ENCODE measurements at places on chromosomes 4 and X. TPM values are rescaled to one million over a fixed set of nuclear protein-coding genes. Genes with fewer than 3 reads are reported as not detected.
A peak's percentile ranks its signal among the peaks of the same experiment; 100 is the strongest.

GRCh38 chr4:167614866-167615265, 380.6 kb upstream of the SPOCK3 start:
- DNase-seq = no peak
- H3K27me3 ChIP-seq = no peaks in the 10 kb centered on the region
- H3K36me3 ChIP-seq = no peaks in the 10 kb centered on the region
- no peaks in the 10 kb centered on the region for H3K4me1 ChIP-seq
- H3K4me3 ChIP-seq = no peak overlapping the region
- H3K27ac ChIP-seq = no peak overlapping the region

DNA sequence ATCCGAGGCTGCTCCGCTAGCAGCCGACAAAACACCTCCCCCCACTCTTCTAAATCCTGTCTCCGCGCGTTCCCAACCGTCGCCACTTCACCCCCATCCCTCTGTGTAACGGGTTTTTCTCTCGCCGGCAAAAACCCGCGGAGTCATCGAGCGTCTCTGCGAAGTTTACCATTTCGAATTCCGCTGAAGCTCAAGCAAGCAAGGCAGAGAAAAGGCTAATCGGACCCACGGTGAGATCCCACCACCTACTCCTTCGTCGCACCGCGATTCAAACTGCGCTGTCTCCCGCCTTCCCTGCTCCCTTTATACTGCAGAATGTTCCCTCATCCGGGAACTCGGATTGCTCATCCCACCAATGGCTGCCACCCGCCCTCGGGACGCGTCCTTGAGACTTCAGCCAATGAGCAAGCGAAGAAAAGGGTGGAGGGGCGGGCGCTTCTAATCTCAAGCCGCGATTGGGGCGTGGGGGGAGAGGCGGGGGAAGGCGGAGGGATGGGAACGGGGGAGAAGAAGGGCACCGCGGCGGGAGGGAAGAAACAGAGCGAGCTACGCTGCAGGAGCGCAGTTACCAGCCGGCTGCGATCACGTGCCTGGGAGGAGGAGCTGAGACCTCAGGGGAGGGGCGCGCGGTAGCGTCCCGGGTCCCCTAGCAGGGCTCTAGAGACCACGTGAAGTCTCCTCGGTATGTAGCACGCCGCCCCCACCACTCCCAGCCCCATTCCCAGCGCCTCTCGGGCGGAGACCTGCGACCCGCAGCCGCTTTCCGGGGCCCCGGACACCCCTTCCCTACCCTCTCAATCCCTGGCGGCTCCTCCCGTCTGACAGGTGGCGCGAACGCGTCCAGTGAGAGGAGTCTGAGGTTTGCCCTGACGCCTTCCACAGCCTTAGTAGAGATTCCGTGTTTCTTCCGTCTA, at the start of gene H2AZ1:
Gene H2AZ1 (minus strand): TSS at position 277 of the 914 bp plus-strand sequence. CDS start 105 bp downstream, at position 172.
- peak within 1 kb of the TSS; percentile 99 for H3K4me3 ChIP-seq
- H3K4me1 ChIP-seq = peaks cover 15% of the 10 kb centered on the region
- peaks cover 9% of the 10 kb centered on the region for H3K36me3 ChIP-seq

DNA sequence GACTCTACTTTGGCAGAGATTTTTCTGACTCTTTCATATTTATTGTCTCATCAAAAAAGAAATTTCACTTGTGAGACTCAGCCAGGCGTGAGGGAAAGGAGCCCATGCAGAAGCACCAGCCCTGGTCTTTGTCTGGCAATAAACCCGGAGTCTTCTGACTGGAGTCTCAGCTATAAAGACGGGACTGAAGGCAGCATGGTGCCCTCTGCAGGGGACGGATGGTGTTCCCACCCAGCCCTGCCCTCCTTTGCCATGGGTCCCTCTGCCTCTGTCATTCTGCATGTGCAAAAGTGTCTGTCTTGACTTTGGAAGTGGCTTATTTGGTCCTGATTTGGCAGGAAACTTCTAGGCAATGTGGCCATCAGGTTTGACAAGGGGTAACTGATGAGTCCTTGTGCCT, 14.2 kb downstream of the ZNF185 start:
- H3K4me1 ChIP-seq = no peaks in the 10 kb centered on the region
- H3K27ac ChIP-seq = no peak overlapping the region
- H3K36me3 ChIP-seq = no peaks in the 10 kb centered on the region
- no peak overlapping the region for H3K4me3 ChIP-seq
- DNase-seq = no peak

DNA sequence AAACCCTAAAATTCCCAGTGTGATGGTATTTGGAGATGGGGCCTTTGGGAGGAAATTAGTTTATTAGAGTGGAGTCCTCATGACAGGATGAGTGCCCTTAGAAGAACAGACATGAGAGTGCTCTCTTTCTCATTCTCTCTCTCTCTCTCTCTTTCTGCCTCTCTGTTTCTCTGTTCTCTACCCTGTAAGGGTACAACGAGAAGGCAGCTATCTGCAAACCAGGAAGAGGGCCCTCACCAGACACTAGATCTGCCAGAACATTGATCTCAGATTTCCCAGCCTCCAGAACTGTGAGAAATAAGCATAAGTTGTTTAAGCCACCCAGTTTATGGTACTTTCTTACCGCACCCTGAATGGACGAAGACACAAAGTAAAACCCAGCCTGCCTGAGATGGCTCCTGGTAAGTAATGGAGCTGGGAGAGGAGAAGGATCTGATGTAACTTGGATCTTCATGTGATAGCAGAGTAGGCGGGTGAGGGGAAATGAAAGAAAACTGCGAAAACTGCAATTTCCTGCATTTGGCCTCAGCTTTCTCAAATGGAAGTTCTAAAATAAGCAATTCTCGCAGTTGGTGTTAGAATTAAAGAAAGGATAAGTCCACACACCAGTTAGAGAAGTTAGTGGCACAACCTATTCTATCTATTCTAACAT, 8.7 kb upstream of the CDS1 start:
- no peaks in the 10 kb centered on the region for H3K27me3 ChIP-seq
- H3K4me1 ChIP-seq = no peaks in the 10 kb centered on the region
- H3K4me3 ChIP-seq = no peak overlapping the region
- no peak for DNase-seq
- H3K36me3 ChIP-seq = no peaks in the 10 kb centered on the region

- no peak overlapping the region for H3K4me3 ChIP-seq
- peaks cover 6% of the 10 kb centered on the region for H3K36me3 ChIP-seq
- H3K4me1 ChIP-seq = no peaks in the 10 kb centered on the region
- H3K27ac ChIP-seq = no peak overlapping the region
Observed at GRCh38 chr4:37837446-37837845, 11.0 kb downstream of the PGM2 start.

DNA sequence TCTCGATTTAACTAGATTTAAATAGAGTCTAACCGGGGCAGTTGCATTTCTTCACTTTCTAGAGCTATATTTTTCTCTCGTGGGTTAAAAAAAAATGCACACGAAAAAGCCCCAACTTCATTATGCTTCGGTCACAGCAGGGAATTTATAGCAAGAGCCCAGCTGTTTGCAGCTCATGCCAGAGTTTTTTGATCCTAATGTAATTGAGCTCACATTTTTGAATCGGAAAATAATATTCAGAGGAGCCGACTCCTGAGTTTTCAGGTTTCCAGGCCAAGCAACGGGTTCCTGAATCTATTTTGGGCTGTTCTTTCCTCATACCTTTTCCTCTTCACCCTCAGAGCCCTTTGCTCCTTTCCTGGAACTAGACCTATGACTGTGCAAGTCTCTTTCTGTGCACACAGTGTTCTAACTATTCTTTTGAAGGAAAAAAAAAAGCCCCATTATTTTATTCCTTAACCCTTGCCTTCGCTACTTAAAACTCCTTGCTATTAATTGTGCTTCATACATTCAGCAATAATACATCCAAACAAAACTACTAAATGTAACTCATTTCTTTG, 27.5 kb upstream of the ESX1 start:
- no peaks in the 10 kb centered on the region for H3K36me3 ChIP-seq
- no peaks in the 10 kb centered on the region for H3K4me1 ChIP-seq

GRCh38 chr4:47251348-47252135, 212.0 kb downstream of the COMMD8 start:
- no peaks in the 10 kb centered on the region for H3K36me3 ChIP-seq
- H3K4me1 ChIP-seq = no peaks in the 10 kb centered on the region
- no peak overlapping the region for H3K27ac ChIP-seq
- H3K4me3 ChIP-seq = no peak overlapping the region
- H3K27me3 ChIP-seq = no peaks in the 10 kb centered on the region

- no peaks in the 10 kb centered on the region for H3K4me1 ChIP-seq
- H3K36me3 ChIP-seq = no peaks in the 10 kb centered on the region
- no peaks in the 10 kb centered on the region for H3K27me3 ChIP-seq
- no peak for DNase-seq
- no peak overlapping the region for H3K4me3 ChIP-seq
Observed at GRCh38 chr4:18733961-18734360, 712.4 kb upstream of the LCORL start.

DNA sequence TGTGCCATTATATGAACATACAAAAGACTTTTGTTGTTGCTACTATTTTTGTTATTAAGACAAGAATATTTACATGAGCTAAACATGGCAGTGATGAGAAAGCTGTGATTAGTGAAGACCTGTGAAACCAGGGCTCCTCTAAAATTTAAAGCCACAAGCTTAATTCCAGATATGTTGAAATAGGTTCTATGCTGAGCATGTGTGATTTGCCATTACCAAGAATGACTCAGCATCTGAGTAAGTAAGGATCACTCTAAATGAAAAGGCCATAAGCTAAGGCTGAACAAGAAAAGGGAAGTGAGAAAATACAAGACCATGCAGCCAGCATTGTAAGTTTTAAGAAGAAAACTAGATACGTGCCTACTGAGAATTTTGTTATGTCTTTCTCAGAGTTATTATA, 75.9 kb upstream of the CAMK2D start:
- DNase-seq = peak; percentile 94
- H3K4me3 ChIP-seq = peak overlapping the region; percentile 21
- H3K27ac ChIP-seq = peak overlapping the region; percentile 78
- no peaks in the 10 kb centered on the region for H3K27me3 ChIP-seq
- no peaks in the 10 kb centered on the region for H3K36me3 ChIP-seq

- DNase-seq = peak; percentile 43
- H3K27me3 ChIP-seq = no peaks in the 10 kb centered on the region
- H3K27ac ChIP-seq = peak overlapping the region; percentile 100
Observed at GRCh38 chr4:82899374-82900065, 1.0 kb upstream of the THAP9 start.

DNA sequence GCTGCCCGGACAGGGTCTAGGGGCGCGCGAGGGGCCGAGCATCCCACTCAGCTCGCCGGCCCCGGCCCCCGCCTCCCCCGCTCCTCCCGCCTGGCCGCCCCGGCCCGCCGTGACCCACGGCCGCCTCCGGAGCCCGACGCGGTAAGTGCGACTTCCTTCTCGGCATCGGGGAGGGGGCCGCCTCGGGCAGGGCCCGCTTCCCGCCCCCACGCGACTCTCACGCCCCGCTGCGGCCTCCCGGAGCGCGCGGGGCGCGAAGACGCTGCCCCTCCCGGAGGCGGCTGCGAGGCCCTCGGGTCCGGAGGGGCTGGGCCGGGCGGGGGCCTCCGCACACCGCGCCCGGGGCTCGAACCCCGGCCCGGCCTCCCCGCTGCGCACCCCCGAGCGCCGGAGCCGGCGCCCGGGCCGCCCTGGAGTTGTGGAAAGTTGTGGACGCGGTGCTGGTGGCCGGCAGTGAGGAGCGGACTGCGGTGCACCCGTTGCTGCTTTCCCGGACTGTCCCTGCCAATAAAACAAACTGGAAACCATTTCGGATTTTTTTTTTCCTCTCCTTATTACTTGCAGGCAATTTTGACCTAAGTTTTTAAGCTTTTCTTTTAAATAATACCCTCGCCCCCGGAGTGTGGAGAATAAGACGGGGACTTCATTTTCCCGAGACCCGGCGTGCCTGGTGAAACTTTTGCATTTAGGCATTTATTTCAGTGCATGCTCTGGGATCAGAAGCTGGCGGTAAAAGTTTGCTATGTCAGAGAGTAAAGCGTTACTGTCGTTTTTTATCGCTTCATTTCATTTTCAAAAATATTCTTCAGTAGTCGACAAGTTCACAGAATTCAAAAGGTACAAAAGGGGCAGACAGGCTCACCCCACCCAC, 13.0 kb upstream of the TMEM156 start:
- H3K36me3 ChIP-seq = no peaks in the 10 kb centered on the region
- peak; percentile 70 for DNase-seq
- no peaks in the 10 kb centered on the region for H3K27me3 ChIP-seq
- peaks cover 22% of the 10 kb centered on the region for H3K4me1 ChIP-seq
- peak overlapping the region; percentile 92 for H3K4me3 ChIP-seq

DNA sequence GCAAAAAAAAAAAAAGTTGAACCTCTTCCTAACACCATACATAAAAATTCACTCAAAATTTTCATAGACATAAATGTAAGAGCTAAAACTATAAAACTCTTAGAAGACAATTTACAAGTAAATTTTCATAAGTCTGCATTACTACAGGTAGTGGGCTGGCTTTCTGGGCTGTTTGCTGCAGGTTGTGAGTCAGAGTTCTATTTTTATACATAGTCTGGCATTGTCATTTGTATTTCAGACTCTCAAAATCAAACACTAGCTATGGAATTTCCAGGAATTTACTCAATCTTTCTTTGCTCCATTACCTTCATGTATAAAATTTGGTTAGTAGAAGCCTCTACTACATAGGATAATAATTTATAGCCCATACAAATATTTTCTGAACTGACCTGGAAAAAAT, 227.2 kb downstream of the COX18 start:
- no peak overlapping the region for H3K4me3 ChIP-seq
- 0 out of 2 replicates have a peak, but pooled peaks cover 9% of the 10 kb centered on the region for H3K4me1 ChIP-seq
- peak; percentile 18 for DNase-seq
- H3K36me3 ChIP-seq = no peaks in the 10 kb centered on the region
- no peaks in the 10 kb centered on the region for H3K27me3 ChIP-seq
- no peak overlapping the region for H3K27ac ChIP-seq

DNA sequence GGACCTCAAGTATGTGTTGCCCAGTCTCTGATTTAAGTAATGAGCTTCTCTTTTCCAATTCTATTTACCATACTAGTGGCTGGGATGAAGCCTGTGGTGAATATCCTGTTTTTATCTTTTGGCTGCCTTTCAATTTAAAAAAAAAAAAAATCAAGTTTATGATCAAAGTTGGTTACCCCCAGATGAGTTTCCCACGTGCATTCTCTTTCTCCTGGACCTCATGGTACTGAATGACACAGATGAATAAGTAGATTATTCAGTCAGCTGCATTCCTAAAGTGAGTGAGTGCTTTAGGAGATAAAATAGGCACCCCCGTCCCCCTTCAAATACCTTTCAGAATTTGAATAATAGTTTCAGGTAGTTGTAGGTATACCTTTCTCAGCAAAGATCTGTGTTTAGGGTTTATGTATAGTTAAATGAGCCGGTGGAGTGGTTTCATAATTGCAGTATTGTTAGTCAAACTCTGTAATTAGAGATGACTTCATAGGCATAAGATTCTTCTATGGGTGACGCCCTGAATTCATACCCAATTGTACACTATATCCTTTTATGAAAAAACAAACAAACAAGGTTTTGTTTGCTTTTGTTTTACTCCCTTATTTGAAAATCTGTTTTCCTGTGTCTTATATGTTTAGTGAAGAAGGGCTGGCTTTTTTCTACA, 41.9 kb downstream of the PLS3 start:
- H3K27me3 ChIP-seq = no peaks in the 10 kb centered on the region
- H3K4me1 ChIP-seq = peaks cover 25% of the 10 kb centered on the region
- no peak overlapping the region for H3K4me3 ChIP-seq
- peak overlapping the region; percentile 43 for H3K27ac ChIP-seq
- peak; percentile 54 for DNase-seq

The PPP4R3C gene
- total RNA-seq = not detected

The INTU gene
- 4.4 TPM for total RNA-seq

The TBC1D8B gene
- total RNA-seq = 9.3 TPM

The HTN3 gene
- not detected for total RNA-seq

The MAGEA10 gene
- not detected for total RNA-seq

The UGT2A3 gene
- total RNA-seq = not detected
